SJSA1 (cell line): ENCODE measurements at places on chromosomes 11 and 22.
A peak's percentile ranks its signal among the peaks of the same experiment; 100 is the strongest.

DNA sequence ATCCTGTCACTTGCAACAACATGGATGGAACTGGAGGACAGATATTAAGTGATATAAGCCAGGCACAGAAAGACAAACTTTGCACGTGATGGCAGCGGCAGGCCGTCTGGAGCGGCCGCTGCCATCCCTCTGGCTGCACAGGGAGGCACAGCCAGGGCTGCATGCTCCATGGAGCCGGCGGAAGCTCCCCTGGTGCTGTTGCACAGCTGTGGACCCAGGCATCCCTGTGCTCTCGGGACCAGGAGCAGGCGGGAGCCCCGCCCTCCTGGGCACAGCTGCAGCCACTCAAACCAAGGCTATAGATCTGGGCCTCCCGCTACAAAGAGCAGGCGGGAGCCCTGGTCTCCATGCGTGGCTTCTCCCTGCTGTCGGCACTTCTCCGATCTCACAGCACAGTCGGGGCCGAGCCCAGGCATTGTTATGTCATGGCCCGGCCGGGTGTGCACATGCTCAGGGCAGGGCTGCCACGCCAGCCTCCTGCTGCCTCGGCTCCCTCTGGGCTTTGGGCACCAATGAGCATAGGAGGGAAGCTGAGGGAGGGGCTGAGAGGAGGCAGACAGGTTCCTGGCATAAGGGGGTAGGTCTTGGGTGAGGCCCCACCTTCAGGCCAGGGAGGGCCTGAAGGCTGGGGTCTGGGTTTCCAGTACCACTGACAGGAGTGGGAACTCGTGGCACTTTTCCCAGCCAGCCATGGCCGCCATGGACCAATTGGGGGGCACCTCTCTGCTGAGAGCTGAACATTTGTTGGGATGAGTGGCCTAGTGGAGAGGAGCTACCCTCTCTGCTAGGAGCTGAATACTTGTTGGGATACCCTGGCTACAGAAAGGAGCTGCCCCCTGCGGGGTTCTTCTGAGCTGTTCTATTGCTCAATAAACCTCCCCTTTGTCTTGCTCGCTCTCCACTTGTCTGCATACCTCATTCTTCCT lies 16.7 kb downstream of the RRP8 start:
- no peak for DNase-seq

- peak; percentile 82 for DNase-seq
Observed at GRCh38 chr11:210122-210802, 2.8 kb downstream of the RIC8A start.

GRCh38 chr11:130847517-130847916 lies 68.8 kb downstream of the SNX19 start:
- DNase-seq, result peak; percentile 69

- DNase-seq, result no peak
Observed at GRCh38 chr22:48651036-48651890, 1176.4 kb downstream of the BRD1 start.

DNA sequence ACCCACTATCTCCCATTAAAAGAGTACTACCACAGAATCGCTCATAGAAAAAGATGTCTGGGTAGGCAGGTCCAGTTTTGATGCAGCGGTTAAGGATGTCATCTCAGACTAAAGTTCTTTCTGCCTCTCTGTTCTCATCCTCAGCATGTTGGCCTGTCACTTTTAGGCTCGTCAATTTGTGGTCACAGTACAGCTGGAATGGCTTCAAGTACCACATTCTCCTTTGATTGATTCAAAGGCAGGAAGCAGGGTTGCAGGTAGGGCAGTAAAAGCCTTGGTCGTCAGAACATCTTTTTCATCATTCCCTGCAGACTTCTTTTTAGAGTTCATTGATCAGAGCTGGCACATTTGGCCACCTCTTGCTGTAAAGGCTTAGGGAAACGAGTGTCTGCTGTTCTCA lies 28.7 kb downstream of the SDHD start:
- DNase-seq, result no peak

DNA sequence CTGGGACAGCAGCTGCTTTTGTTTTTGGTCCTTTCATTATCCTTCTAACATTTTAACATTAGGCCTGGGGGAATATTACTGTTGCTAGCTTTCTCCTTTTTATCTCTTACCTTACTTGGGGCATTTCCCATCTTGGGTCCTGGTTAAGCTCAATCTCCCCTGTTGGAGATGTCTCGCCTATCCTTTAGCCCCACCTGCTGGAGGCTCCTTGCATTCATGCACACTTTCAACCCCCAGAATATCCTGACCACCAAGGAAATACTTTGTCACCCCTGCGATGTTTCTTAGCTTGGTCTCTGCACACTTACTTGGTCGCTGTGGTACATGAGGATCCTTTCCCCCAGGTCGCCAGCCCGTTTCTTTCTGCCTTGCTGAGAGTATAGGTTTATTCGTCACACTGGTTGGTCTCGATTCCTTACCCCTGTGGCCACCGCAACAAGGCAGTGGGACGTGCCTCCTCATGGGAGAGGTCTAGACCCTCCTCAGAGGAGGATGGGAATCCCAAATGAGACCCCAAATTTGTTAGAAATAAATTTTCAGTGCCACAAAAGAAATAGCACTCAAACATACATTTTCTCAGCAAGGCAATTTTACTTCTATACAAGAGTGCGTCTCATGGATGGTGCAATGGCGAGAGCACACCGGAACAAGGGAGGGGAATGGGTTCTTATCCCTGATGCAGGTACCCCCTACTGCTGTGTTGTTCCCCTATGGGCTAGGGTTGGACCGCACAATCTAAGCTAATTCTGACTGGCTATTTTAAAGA lies 5.4 kb upstream of the TXN2 start:
- DNase-seq, result peak; percentile 80

DNA sequence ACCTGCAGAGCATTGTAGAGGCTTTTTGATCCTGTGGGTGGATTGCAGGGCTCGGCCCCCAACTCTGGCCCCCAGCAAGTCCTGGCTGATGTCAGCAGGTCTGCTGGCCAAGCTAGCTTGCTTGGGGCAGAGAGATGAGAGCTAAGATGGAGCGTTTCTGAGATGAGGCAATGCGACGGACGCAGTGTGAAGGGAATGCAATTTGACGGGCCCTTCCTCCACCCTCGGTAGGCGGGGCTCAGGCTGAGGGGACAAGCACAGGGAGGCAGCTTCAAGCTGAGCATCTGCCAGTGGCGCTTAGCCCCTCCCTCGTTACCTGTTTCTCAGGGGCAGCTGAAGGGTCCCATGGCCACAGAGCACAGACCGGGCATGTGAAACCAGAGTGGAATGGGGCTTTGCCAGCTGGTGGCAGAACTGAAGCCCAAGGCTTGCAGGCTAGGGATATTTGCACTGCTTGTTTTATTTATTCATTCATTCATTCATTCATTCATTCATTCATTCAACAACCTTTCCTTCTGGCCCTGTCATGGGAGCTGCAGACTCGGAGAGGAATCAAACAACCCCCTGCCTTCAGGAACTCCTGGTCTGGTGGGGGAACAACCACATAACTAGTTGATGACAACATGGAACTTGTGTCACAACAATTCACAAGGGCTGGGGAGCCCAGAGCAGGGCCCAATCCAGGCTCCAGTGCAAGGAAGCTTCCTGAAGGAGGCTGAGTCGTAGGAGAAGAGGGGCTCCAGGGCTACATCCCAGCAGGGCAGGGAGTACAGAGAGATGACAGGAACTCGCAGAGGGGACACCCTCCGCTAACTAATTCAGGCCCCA lies 66.8 kb downstream of the THAP12 start:
- no peak for DNase-seq

GRCh38 chr11:68542617-68543016 lies 82.1 kb downstream of the PPP6R3 start:
- peak; percentile 80 for DNase-seq

- no peak for DNase-seq
Observed at GRCh38 chr22:44422746-44423380, 75.2 kb downstream of the RTL6 start.

- DNase-seq, result no peak
Observed at GRCh38 chr11:130947889-130948288, 31.6 kb upstream of the SNX19 start.

DNA sequence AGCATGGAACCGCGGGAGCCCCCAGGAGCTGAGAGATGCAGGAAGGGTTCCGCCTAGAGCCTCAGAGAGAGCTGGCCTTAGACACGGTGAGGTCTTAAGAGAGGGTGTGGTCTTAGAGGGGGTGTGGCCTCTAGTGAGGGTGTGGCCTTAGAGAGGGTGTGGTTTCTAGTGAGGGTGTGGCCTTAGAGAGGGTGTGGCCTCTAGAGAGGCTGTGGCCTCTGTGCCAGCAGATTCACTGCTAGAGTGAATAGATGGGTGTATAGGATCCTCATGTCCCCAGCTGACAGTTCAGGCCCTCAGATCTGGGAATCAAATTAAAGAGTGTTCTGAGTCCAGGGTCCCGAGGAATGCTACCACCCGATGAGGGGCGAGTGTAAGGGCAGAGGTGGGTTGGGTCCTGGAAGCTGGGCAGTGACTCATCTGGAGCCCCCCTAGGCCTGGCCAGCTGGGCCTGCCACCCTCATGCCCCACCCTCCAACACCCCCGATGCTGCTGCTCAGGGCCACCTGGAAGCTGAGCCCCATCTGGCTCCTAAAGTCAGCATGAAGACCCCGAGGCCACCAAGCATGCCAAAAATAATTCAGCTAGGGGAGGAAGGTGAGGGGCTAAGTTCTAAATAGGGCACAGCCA lies 49.5 kb downstream of the IGF2 start:
- DNase-seq, result peak; percentile 50

DNA sequence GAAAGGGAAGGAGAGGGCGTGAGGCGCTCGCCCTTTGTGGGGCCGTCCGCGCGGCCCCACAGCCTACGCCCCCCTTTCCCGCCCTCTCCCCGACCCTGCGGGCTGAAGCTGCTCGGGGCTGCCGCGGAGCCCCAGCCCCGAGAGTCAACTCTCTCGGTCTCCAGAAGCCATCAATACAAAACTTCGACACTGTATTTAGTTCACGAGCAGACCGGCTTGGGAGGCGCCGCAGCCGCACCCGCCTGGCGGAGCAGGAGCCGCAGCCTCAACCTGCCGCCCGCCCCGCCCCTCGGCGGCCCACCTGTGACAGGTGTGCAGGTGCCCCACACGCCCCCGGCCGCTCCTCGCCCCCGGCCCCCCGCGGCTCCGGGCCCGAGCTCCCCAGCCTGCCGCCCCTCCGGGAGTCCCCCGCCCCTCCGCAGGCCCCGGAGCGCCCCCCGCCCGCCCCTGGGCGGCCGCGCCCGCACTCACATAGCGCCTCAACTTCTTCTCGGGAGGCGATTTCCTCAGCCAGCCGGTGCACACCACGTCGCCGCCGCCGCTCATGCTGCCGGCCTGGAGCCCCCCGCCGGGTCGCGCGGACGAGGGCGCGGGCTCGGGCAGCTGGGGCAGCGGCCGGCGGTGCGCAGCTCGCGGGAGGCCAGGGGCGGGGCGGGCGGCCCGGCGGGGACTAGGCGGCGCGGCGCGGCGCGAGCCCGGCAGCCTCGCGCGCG lies at the start of gene GAB2:
Gene GAB2, minus strand, starts transcription at position 646 of the 713 bp plus-strand sequence. Its CDS starts 100 bp downstream, at position 546.
- no peak for DNase-seq

- peak; percentile 74 for DNase-seq
Observed at GRCh38 chr11:12008790-12009616, 577 bp upstream of the DKK3 start.

DNA sequence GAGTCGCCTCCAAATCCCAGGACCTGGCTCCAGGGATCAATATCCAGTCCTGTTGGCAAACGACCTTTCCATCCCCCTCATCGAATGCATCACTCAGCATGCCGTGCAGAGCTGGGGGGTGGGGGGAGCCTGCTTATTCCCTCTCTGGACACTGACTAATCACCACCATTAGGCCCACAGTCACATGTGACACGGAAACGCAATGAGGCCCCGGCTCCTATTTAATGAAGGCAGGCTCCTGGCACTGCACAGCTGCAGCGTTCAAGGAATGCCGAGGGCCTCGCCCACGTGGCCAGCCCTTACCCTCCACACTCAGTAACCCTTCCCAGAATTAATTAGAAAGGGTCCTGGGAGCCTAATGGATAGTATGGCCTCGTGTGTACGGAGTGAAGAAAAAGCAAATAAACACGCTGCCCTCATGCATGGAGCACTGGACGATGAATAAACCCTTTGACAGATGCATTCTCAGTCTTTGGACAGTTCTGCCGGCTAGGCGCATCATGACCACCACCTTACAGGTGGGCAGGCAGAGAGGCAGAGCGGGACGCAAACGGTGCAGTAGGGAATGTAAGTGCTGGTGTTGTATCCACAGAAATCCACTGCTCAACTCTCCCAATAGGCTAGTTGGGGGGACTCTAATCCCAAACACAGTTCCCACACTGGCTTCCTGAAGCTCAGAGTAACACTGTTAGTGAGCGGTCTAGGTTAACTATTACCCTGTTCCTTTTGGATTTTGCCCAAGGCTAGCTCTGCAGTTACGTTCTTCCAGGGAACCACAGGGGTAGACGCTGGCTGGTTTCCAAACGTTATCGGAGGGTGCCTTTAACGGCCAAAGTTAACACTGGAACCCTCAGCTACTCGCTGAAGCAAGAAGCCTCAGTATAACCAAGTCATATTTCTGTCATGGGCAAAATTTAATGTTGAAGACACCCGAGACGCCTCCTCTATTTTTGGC lies 490.1 kb downstream of the OPCML start:
- no peak for DNase-seq

GRCh38 chr11:20363149-20363499 lies 390 bp upstream of the HTATIP2 start:
- DNase-seq, result no peak
